Stimulated activated CD4-positive, alpha-beta T cell treated with anti-CD3 and anti-CD28 coated beads, Interleukin-4, amount 100 ng/mL, for 4 hours (primary cell): ENCODE measurements at places on chromosomes 11 and 22.
A peak's percentile ranks its signal among the peaks of the same experiment; 100 is the strongest.

DNA sequence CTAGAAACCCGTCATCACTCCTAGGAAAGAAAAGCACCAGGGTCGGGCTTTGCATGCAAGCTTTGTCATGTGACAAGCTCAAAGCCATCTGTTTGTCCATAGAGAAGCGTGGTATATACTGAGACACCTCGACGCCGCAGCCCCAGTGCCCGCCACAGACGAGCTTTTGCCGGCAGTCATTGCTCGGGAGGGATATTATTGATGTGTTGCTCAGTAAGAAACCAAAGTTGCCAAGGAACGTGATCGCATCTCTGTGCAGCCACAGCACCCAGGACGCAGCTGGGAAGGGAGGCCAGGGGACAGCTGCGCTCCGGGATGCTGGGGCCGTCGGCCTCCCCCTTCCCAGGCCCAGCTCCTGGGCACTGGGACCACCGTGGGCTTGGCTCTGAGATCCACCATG is 89.5 kb upstream of the KCNQ1OT1 start:
- no peak for DNase-seq

DNA sequence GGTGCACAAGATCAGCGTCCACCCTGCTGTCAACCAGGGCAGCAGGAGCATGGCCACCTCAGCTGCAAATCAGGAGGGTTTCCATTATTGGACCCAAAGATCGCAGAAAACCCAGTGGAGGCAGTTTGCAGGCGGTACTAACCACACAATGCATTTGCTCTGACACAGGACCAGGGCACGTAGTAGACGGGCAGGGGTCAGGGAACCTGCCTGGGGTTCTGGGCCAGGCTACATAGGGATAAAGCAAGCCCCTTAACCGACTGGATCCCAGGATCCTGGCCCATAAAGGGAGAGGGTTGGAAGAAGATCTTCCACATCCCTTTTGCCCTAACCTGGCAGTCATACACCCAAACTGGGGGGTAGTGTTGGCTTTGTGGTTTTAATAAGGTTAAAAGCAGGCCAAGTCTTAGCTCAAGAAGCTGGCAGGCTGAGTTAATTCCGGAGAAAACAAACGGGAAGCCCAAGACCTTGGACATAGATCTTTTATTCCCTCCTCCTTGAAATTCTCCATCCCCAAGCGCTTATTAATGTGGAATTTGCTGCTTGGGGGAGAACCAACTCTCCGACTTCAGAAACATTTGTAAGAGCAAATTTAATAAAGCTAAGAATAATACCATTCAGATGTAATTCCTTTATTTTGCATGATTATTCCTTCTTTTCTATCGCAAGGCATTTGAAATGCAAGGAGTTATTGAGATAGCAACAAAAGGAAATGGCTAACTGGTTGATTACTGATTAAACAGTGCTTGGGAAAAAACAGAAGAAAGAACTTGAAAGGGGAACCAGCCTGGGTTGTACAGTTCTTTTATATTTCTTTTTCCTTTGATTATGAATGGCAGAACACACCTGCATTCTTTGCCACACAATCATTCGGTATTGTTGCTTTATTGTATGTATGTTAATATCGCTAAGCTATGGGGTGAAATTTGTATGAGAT is 6.3 kb upstream of the ARHGAP8 start:
- no peak for DNase-seq

DNA sequence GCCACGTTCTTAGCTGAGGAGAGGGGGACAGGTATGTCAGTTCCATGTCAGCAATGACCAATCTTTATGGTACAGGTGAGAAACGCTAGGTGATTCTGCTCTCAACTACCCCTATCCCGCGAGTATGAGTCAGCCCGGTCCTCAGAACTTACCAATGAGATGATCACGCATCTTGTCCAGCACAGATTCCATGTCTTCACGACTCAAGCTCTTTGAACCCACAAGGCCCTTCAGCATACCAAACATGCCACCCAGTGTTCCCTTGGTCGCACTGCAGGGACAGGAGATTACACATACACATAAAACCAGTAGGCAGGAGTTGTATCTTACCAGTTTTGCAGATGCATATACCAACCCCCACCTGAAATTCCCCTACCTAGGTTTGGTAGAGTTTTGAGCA is 2.9 kb downstream of the SRPRA start:
- no peak for DNase-seq

GRCh38 chr11:1302041-1302460 is 7.4 kb downstream of the TOLLIP start:
- no peak for DNase-seq

DNA sequence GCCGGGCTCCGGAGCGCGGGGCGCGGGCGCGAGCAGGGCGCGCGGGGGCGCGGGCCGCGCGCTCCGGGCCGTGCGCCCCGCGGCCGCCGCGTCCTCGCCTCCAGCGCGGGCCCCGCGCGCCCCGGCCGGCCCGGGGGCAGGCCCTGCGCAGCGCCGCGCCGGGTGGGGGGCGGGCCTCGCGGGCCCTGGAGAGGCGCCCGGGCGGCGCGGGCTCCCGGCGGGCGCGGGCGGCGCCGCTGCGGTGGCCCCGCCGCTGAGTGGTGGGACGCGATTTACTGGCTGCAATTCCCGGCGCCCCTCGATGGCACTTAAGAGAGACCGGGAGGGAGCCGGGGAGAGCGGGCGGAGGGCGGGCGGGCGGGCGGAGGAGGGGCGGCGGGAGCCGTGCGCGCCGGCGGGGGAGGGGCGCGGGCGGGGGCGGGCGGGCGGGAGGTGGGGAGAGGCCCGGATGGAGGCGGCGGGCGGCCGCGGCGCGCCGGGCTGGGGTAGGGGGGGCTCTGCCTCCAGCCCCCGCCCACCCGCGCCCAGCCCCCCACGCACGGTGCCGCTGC is 73.2 kb upstream of the TCF20 start:
- peak; percentile 36 for DNase-seq

DNA sequence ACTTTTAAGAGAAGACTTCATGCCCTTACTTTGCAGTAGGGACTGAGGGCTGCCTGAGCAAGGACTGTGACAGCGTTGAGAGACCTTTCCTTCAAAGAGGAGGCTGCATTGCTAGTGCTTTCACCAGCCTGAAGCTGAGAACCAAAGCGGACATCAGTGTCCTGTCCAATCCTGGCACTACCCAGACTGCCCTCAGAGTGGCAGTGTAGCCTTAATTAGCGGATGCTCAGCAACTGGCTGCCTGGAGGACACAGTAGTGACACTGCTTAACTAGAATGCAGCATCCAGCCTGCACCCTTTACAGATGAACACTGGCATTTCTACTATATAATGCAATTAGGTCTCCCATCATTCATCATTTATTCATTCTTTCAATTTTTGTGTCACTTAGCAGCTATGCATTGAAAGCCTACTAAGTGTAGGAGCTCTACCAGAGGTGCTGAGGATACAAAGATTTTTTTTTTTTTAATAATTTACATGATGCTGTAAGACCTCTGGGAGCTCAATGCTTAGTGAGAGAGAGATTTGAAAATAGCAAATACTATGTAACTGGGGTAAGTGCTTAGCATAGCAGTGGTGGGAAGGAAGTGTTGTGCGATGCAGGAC is 36.9 kb upstream of the SLC36A4 start:
- peak; percentile 57 for DNase-seq

- no peak for DNase-seq
These were observed 365.3 kb upstream of the PDGFD start for GRCh38 chr11:104529213-104529612.

DNA sequence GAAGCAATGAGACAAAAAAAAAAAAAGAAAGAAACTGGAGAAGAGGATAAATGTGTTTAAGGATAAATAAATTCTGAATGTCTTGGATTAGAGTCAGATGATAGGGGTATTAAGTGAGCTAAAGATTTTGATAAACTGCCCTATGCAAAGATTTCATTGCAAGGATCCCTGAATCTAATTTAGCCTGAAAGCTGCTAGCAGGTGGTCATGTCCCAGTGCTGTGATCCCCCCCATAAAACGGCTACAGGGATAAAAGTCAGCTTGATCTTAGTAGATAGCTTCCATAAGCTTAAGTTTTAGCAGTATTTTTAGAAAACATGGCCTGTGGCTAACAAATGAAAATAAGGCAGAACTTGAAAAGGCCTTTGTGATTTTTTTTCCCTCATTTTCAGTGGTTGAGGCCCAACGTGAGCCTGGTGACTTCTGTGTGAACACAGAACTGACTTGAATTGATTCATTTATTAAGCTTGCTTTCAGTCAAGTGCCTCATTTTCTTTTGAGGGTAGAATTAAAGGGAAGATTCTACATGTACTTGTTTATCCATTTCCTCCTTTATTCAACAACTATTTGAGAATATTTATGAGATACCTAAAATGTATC is 44.5 kb downstream of the CD44 start:
- DNase-seq: no peak

DNA sequence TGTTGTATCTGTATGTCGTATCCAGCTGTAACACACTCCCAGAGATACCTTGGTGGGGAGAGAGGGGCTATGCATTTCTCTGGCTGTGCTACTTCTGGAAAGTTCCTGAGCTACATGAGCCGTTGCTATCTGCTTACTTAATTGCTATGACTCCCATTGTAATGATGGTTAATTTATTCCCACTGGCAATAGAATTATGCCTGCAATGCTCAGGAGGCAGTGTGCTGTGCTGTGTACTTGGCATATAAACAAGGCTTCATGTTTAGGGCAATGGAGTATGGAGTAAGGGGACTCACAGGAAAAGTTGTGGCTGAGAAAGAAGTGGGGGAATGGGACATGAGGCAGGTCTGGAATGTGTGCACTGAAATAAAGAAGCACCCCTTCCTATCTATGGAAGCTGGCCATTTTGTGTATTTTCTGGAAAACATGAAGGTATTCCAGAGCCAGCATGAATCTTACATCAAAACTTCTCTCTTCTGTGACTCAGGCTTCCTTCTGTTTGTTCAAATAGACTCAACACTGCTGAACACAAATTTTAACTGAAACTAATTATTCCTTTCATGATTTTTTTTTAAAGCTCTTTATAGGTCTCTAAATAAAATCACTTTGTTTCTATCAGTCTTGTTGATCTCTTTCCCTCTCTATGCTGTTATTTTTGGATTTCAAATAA is 40.6 kb downstream of the CD44 start:
- DNase-seq: no peak

DNA sequence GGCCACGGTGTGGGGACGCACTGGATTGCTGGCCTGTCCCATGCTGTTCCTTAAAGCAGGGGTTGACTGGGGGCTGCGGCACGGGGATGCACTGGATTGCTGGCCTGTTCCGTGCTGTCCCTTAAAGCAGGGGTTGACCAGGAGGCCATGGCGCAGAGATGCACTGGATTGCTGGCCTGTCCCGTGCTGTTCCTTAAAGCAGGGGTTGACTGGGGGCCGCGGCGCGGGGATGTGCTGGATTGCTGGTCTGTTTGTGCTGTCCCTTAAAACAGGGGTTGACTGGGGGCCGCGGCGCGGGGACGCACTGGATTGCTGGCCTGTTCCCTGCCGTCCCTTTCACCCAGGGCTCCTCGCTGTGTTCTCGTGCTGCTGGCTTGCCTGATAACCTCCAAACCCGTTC is 383.4 kb downstream of the TBC1D22A start:
- no peak for DNase-seq

- DNase-seq: no peak
These were observed 40.8 kb downstream of the MAP6 start for GRCh38 chr11:75627906-75628668.

DNA sequence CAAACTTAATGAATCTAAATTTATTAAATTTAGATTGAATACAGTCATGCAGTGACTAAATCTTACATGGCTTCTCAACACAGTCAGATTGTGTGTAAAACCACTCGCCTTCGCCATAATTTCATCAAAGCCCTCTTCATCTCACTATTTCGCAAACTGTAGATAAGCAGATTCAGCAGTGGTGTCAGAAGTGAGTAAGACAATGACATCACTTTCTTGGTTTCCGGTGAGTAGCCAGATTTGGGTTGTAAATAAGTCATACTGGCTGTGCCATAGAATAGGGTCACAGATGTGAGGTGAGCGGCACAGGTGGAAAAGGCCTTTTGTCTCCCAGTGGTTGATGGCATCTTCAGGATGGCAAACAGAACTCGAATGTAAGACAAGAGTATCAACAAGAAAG is 3.4 kb downstream of the OR10A6 start:
- DNase-seq: no peak

DNA sequence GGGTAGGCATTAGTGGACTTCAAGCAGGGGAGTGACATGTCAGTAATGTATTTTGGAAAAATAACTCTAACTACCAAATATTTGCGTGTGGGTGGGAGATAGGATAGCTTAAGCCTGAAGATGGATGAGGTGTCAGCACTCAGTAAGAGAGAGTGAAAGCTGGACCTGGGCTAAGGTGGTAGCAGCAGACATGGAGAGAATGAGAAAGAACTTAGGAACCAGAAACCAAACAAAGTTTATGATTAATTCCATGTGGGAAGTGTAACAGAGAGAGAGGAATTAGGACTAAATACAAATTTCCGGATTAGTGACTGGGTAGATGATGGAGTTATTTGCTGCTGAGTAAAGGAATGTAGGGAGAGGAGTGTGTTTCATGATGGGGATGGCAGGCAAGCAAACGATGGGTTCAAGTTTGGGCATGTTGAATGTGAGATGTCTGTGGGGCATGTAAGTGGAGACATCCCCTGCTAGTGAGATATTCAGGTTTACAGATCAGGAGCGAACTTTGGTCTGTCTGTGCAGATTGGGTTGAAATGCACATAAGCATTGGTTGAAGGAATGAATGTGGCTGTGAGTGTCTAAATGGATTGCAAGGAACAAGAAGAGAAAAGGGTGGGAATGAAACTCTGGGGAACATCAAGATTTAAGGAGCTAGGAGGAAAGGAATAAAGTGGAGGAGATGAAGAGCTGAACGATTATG is 185.6 kb upstream of the MTMR2 start:
- no peak for DNase-seq

- DNase-seq: no peak
These were observed 161.5 kb upstream of the ARHGAP42 start for GRCh38 chr11:100525635-100526034.

- DNase-seq: no peak
These were observed 79.3 kb upstream of the DRD2 start for GRCh38 chr11:113554526-113554925.

- no peak for DNase-seq
These were observed 30.1 kb upstream of the TMEM45B start for GRCh38 chr11:129785383-129786111.

- DNase-seq: no peak
These were observed 23.0 kb downstream of the PC start for GRCh38 chr11:66934950-66935779.

- DNase-seq: no peak
These were observed 3.2 kb upstream of the TBX1 start for GRCh38 chr22:19757140-19757984.

GRCh38 chr11:66118847-66119246 is 48.8 kb downstream of the PACS1 start:
- DNase-seq: no peak

DNA sequence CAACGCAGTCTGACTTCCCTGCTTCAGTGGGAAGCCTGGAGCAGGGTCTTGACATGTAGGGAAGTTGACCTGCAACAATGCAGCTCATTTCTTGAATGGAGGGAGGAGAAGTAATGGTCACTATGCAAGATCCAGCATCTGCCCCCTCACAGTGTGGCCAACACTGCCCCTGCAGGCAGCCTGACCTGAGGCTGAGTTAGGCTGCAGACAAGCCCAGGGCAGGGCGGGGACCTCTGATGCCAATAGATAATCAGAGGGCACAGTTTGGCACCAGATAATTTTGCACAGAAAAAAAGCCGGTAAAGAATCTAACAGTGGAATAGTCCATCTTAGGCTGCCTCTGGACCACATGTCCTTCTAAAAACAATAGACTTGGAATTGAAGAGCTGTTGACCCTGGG is 182.3 kb downstream of the DSCAML1 start:
- DNase-seq: no peak

GRCh38 chr22:19656541-19657251 is 57.6 kb upstream of the SEPTIN5 start:
- DNase-seq: no peak
